ENCODE measurements at places on chromosomes 11 and 22.

GRCh38 chr11:71385091-71385490 is 63.1 kb downstream of the DHCR7 start:
- DNase-seq = no peak

GRCh38 chr11:36265793-36266628 is 23.2 kb downstream of the COMMD9 start:
- DNase-seq = peak; percentile 91

GRCh38 chr11:9765320-9766101 is 101.6 kb downstream of the SWAP70 start:
- no peak for DNase-seq

DNA sequence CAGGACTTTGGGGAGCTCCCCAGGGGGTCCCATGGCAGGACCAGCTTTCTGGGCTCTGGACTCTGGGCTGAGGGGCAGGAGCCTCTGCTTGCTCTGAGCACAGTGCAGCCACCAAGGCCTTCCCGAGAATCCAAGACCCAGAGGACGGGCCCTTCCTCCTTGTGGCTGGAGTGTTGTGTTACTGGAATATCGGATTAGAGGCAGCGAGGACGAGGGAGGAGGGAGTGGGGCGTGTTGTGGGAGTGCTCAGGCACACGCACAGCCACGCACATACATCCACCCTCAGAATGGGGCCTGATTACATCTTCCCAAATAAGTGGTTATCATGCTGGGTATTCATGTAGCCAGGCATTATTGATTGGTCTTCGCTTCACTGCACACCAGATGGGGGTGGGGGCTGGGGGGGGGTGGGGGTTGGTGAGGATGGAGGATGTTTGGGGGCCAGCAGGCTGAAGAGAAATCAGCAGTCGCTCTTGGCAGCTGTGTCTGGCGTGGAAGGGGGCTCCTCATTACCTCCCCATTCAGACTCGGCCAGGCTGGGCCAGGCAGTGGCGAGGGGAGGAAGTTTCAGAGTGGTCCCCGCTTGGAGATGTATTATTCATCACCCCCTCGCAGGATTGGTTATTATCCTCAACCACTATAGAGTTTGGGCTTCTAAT is 120.9 kb downstream of the ST3GAL4 start:
- peak; percentile 81 for DNase-seq

DNA sequence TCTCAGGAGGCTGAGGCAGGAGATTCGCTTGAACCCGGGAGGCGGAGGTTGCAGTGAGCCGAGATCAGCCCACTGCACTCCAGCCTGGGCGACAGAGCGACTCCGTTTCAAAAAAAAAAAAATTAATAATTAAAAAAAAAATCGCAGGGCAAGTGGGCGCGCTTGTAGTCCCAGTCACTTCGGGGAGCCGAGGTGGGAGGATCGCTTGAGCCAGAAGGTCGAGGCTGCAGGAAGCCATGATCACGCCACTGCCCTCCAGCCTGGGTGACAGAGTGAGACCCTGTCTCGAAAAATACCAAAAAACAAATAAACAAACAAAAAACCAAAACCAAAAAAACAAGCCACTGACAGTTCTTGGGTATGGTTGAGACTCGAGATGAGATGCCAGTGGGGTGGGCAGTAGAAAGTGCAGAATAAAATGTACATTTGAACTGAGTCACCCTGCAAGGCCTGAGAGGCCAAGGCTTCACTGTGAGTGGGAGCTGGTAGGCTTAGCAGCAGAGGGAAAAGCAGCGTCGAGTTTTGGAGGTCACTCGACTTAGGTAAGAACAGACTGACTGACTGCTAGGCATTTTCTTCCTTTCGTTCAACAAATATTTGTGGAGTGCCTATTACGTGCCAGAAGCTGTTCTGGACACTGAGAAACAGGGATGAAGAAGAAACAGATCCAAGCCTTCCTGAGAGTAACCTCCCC is 635 bp upstream of the LDHA start:
- no peak for DNase-seq

- DNase-seq = no peak
These were observed 41.6 kb upstream of the UCP3 start for GRCh38 chr11:74050465-74050864.

- DNase-seq = no peak
These were observed 6.5 kb downstream of the CTSF start for GRCh38 chr11:66561975-66562248.

GRCh38 chr11:133619397-133619796 is 87.1 kb upstream of the OPCML start:
- peak; percentile 33 for DNase-seq

GRCh38 chr11:46984987-46985386 is 48.4 kb downstream of the CSTPP1 start:
- no peak for DNase-seq

- DNase-seq = no peak
These were observed 76.8 kb upstream of the PARVG start for GRCh38 chr22:44103735-44104480.

DNA sequence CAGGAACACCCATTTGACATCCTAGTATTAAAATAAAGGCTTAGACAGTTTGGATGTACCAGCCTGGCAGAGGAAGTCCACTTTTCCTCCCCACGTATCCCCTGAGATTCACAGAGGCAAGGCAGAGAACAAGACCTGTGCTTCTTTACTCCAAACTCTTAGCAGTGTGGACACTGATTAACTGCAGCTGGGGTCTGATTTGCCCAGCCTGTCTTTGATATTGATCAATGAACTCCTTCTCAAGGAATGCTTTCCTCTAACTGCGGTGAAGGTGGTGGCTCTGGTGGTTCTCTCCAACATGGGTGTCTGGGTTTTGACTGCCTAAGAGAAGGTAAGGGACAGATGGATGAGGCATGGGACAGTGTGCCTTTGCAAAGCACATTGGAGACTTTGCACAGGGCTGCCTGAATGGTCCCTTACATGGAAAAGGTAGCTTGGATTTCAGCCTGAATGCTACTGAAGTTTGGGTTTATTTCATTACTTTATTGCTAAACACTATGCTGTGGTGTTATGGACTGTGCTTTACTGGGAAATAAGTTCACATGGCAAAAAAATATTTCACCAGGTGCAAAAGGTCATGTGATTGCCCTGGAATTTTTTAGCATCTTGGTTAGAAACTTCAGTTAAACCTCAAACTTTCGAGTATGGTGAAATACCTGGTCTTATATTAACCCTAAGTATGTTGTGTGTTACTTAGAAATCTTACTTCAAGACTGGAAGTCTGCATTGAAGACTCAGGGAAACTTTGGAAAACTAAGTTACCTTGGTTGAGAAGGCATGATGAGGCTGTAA is 1.8 kb downstream of the GAS2 start:
- no peak for DNase-seq

DNA sequence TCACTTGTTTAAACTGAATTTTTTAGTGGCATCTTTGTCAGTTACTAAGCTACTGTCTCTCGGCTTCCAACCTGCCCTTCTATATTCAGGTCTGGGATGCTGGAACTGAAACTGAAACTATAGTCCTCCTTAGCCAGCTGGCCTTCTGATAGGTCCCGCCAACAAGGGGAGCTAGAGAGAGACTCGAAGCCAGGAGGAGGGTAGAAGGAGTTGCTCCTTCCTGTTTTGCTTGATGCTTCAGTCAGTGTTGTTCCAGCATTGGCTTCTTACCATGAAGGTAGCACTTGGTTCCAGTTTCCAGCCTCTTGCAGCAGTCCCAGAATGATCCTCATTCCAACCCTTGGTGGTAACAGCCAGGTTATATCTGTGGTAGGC is 32.9 kb upstream of the HORMAD2 start:
- no peak for DNase-seq

GRCh38 chr22:43533656-43534428 is 122.0 kb downstream of the MPPED1 start:
- no peak for DNase-seq

- DNase-seq = peak; percentile 91
These were observed 18.5 kb downstream of the ENDOD1 start for GRCh38 chr11:95108159-95108611.

GRCh38 chr22:21714059-21714770 is 21.4 kb downstream of the YPEL1 start:
- no peak for DNase-seq

- DNase-seq = no peak
These were observed 2373.1 kb upstream of the RAG2 start for GRCh38 chr11:38971141-38971540.

GRCh38 chr11:121958971-121959325 is 157.1 kb downstream of the BLID start:
- DNase-seq = no peak

- no peak for DNase-seq
These were observed 19.4 kb downstream of the RNH1 start for GRCh38 chr11:487571-488021.

GRCh38 chr11:61369372-61370348 is 7.5 kb downstream of the TMEM138 start:
- no peak for DNase-seq

DNA sequence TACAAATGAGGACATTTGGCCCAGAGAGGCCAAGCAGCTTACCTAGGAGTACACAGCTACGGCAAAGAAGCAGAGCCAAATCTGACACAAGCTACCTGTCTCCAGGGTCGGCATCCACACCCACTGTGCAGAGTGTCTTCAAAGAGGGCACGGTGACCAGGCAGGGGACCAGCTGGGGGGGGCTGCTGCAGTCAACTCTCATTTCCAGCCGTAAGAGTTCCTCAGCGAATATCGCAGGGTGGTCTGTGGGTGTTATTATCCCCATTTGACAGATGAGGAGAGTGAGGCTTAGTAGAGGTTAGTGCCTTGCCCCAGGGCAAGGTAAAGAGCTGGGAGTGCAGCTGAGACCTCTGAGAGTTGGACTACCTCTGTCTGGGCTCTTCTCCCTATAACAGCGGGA is 7.1 kb upstream of the PPFIA1 start:
- no peak for DNase-seq

DNA sequence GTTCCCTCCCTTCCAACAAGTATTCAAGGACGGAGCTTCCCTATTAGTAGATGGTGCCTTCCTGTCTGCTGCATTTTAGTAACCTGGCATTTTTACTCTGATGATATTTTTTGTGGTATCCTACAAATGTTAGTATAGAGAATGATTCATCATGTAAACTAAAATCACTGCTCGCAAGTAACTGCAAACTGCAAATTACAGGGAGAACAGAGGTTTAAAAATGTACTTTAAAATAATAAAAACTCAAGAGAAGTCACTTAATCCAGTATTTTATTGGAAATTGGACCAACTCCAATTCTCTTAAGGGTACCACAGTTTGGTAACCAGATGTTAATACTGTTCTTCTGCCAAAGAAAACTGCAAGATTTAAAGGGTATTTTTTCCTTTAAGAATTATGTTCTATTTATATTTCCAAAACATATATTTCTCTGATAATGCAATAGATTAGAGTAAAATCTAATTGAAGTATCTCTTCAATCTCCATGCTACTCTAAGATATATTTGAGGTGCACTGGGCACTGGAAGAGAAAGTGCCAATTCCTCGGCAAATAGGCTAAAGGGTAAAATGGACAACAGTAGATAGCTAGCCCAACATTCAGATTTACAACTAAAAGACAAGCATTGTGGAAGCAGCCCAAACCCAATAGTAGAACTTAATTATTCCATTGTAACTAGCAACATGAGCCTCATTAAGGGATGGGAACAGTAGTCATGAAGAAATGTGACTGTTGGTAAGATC is 298.0 kb downstream of the TTC28 start:
- DNase-seq = no peak

- DNase-seq = no peak
These were observed 3.4 kb upstream of the KDM4F start for GRCh38 chr11:95045812-95046211.

DNA sequence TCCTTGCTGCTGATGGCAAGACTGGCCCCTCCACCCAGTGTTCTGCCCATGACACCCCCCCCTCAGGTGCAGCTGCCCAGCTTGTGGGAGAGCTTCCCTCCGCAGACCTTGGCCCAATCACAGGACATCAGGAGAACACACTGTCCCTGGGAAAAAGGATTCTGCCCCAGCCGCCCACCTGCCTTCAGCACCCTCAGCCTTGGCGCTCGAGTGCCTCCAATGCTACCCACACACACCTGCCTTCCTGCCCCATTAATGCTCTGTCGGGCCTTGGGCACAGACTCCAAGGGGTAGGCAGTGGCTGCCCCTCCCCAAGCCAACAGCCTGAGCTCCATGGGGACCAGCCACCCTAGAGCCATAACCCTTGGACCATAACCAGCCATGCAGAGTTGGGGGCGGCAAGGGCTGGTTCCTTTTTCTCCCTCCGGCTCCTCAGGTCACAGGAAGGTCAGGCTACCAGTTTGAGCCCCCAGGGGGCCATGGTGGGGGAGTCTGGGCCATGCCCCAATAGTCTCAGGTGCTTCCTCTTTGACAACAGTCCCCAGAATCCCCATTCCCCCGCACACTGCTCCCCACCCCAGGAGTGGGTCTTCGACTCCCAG is 1.3 kb upstream of the ZNF70 start:
- no peak for DNase-seq

GRCh38 chr11:132792341-132793140 is 739.8 kb downstream of the OPCML start:
- no peak for DNase-seq

DNA sequence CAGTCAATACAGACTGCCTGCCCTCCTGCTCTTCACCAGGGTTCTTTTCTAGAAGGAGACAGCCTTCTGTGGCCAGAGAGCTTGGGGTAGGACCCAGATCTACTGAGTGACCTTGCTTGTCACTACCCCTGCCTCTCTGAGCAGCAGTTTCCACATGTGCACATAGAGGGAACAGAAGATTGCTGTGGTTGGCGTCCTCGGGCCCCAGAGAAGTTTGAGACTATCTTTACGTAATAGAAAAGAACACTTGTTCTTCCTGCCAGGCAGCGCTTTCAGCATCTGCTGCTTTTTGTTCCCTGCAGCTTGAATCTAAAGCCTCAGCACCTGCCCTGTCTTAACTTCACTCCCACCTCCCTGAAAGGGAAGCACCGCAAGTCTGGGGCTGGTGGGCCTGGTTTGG is 1.9 kb upstream of the FKBP2 start:
- DNase-seq = no peak

GRCh38 chr11:121334973-121335710 is 42.6 kb downstream of the SC5D start:
- DNase-seq = no peak

- no peak for DNase-seq
These were observed 20.3 kb upstream of the FGF3 start for GRCh38 chr11:69839516-69839915.

DNA sequence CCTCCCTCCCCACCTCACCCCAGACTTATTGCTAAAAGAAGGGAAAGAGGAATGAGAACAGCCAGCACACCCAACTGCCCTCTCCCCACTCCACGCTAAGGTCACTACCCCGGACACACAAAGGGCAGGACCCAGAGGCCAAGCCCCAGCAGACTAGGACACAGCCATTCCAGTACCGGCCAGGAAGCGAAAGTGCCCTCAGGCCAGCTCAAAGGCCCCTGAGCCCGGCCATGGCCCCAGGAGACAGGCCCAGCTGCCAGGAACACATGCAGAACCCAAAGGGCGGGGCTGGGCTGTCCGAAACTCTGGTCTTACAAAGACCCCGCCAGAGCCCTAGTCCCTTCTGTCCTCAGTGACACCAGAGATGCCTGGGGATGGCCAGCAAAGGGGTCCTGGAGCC is 5.5 kb downstream of the RCOR2 start:
- DNase-seq = no peak

Measured in posterior cingulate gyrus (tissue), 11 donors.